ENCODE measurements at places on chromosomes 2 and 18.

- no peak for DNase-seq
These were observed 322.2 kb downstream of the RDH14 start for GRCh38 chr2:18238209-18238608.

DNA sequence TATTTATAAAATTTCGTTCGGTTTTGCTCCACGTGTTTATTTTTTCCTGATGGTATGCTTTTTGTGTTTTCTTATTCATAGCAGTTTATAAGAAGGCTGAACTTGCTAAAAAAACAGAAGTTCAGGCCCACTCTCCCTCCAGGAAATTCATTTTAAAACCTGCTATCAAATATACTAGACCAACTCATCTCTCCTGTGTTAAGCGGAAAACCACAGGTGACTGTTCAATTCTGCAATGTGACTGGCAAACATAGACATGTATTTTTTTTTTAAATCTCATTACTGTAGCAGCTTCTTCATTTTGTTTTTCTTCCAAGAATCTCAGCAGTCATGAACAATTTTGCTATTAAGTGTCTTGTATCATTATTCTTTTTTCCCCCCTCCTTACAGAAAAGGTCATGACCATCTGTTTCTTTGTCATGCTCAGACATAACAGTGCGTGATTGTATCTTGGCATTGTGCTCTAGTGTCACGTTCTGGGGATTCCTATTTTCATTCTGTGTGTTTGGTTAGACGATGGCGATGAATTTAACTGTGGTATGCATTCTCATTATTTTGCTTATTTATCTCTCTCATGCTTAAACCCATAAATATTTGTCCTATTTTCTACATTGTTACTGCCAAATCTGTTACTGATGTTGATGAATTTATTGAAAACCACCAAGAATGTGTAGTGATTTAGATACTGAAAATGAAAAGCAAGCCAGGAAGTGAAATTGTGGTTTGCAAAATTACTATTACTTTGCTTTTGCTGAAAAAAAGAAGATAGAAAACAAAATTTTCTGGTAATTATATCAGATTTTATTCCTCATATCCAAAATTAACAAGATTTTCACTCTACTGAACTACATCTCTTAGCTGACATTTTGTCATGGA, 74.6 kb upstream of the UNC80 start:
- no peak for DNase-seq

- no peak for DNase-seq
These were observed 125.1 kb upstream of the LMAN1 start for GRCh38 chr18:59484131-59484530.

GRCh38 chr2:134862069-134862468, 23.7 kb downstream of the ACMSD start:
- no peak for DNase-seq

DNA sequence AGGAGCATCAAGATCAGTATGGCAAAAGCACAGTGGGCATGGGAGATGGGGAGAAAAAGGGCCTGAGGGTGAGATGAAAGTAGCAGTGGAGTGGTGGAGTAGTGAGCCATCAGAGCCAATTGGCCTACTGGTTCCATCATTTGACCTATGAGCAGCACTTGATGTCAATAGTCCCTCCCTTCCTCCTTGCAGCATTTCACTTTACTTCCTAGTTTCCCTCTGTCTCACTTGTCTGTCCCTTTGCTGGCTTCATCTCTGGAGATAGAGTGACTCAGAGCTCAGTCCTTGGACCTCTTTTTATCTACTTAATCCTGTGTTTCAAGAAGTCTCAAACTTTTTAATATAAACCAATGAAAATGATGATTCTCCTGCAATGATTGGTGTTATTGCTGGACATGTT, 32.1 kb downstream of the FBXO48 start:
- DNase-seq = no peak

GRCh38 chr2:67834482-67834881, 228.3 kb downstream of the C1D start:
- DNase-seq = no peak

DNA sequence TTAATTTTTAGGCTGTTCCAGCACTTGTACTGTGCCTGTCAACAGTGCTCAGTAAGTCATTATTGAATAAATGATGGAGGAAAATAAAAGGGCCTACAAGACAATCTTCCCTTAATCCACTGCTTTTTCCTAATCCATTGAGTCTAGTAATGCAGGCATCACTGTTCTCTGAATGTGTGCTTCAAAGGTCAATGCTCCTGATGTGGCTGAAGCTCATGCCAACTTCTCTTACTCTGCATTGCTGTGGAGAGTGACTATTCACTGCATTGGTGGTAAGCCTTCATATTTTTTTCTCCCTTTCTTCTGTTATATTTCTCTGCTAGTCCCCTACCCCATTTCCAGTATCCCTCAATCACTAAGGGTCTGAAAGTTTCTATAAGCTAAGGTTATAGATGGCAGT, 31.9 kb upstream of the MYO1B start:
- DNase-seq = no peak

Measured in fibroblast of skin of right biceps (primary cell).